ENCODE measurements at places on chromosomes 3 and 15.
A peak's percentile ranks its signal among the peaks of the same experiment; 100 is the strongest.

- no peak for DNase-seq
Measured at GRCh38 chr3:115217292-115217677, 70.2 kb upstream of the ZBTB20 start.

- peak; percentile 46 for DNase-seq
Measured at GRCh38 chr3:45690336-45691035, 1.3 kb downstream of the SACM1L start.

- peak; percentile 39 for DNase-seq
Measured at GRCh38 chr3:187855131-187855530, 109.9 kb upstream of the BCL6 start.

DNA sequence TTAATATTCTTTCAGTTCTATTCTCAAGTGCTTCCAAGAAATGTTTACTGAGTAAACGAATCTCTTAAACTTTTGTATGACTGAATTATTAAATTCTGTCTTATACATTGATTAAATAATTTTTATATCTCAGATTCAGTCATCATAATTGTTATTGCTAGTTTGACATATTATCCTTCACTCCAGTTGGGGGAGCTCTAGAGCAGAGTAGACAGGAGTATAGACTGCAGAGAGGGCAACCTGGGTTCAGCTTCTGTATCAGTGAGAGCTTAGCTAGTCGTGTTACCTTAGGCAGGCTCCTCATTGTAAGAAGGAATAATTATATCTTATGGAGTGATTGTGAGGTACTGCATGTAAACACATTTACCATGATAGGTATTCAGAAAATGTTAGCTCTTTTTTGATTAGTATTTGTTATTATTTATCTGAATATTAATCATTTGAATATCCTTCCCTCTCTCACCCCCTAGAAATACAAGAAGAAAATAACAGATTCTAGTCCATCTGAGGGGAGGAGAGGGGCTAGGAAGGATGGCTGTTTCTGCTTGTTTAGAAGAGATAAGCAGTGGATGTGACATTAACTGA, 31.0 kb upstream of the ZCWPW2 start:
- DNase-seq = peak; percentile 47

DNA sequence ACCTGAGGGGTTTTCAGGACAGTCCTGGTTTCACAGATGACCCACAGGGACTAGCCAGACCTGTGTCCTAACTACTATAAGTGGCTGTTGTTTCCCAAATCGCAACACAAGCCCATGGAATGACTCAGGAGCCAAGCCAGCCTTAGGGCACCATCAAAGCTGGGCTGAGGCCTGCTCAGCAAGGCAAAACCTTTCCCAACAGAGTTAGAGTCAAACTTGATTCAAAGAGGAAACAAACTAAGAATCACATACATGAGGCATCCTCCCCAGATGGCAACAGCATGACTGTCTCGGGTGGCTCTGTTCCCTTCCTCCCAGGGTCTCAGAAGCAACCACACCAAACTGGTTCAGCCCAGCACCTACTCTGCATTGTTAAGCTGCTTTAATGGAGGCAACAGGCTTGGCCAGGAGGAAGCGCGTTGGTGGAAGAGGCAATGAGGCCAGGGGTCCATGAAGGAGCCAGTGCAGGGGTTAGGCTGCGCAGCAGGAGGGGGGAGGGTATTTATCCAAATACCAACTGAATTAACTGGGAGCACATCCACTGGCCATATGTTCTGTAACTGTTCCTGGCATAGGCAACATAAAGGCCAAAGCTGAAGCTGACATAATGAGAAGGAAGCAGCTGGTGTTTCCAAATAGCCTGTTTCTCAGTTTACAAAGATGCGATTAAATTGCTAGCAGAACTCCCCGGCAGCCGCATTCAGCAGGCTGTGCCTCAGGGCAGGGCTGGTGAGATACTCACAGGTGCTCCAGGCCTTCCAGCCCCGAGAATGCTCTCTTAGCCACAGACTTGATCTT, 102.4 kb downstream of the LRIG1 start:
- DNase-seq = no peak

DNA sequence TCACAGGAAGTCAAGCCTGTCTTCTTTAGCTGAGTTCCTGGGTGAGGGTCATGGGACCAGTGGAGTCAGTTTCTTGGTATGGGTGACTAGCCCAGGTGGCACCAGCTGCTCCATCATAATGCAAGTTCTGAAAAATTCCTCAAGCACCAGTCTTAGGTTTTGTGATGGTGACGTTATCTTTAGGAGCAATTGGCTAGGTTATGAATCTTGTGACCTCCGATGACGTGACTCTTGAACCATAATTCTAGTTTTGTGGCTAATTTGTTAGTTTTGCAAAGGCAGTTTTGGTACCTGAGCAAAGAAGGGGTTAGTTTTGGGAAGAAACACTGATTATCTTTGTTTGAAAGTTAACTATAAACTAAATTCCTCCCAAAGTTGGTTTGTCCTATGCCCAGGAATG, 608.4 kb downstream of the VGLL3 start:
- DNase-seq = no peak

DNA sequence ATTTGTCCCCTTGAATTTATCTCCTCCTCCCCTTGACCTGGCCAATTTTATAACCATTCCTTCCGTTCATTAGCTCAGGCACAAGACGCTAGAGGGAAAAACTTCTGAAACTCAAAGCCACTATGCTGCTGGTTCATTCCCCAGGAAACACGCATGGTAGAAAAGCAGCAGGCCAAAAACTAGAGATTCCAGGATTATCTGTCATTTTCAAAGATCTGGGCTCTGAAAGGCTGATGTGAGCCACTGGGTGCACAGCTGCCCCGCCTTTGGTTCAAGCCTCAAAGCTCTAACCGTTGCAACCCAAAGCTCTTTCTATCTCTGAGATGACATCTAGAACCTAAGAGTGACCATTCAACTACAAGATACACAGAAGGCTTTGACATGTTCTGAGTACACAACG, 6.1 kb downstream of the ANP32A start:
- DNase-seq = no peak

- DNase-seq = peak; percentile 89
Measured at GRCh38 chr3:187706971-187707370, 4.6 kb upstream of the RTP2 start.

DNA sequence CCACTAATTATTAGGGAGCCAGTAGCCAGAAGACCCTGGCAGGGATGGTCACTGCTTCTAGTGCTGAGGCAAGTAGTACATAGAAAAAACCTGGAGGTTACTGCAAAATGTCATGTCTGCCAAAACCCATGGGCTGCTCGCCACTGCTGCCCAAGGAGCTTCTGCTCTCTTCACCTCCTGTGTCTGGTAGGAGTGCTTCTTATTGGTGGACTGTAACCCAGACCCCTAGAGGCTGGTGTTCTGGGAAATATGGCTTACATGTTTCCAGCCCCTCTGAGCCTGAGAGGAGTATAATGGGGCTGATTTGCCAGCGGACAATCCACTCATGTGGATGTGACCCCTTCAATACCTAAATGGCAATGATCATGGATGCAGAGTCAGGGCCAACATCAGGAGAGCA, 286.4 kb downstream of the EPHB1 start:
- DNase-seq = no peak

DNA sequence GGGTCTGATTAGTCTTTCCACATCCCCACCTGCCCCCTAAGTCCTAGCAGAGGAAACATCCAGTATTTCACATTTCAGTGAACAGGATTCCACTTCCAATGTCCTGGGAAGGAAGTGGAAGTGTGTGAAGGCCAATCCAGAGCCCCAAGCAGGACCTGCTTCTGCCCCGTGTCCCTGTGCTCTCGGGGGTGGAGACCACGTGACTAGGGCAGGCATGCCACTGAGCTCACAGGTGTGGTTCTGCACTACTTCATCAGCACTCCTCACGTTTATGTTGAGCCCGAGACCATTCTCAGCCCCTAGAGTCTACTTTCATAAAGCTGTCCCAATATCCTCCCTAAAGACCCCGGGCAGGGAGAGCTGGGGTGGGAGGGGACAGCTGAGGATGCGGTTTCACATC, 84.3 kb downstream of the RAB11A start:
- DNase-seq = no peak

- no peak for DNase-seq
Measured at GRCh38 chr3:42276141-42277132, 10.5 kb upstream of the CCK start.

DNA sequence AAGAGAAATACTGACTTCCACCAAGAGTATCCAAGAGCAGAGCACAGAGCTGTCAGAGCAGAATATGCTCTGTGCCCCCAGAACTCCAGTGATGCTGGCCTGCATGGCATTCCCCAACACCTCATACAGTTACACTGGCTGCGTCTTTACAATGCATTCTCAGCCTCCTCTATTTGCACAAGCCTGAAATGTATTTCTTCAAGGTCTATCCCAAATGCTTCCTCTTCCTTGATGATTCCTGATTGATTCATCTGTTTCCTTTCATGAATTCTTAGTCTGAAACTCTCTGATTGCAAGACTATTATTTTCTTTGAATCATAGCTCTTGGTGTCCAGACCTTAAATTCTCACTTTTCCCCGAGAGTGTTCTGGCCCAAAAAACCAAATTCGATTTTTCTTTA, 664.7 kb downstream of the MECOM start:
- DNase-seq = no peak

GRCh38 chr3:38229036-38229435, 36.6 kb upstream of the SLC22A13 start:
- DNase-seq = no peak

DNA sequence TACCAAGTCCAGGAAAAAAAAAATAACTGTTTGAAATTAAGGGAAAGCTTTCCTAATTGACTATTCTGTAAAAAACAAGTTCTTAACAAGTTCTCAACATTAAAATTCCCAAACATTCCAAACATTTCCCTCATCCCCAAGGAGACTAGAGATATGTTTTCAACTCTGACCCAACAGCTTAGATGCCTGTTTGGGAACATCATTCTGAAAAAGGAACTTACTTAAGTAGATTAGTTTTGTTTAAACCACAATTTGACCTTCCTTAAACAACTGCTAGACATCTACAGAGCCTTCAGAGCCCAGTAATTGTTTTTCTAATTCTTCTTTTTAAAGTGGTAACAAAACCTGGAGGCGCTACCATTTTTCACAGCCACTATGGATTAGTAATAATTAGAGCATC, 12.8 kb downstream of the UBR1 start:
- peak; percentile 2 for DNase-seq

DNA sequence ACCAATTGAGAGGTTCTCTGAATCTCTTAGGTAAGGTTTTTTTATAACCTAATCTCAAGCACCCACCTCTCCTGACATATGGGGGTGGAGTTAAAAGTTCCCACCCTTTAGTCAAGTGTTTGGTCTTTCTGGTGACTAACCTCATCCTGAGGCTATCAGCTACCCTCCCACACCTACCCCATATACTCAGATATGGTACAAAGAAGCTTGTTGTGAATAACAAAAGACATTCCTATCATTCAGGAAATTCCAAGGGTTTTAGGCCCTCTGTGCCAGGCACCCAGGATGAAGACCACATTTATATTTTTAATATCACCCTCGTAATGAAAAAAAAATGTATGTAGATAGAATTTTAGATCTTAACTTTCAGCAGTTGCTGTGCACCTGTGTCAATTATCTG, 9.0 kb downstream of the CHMP2B start:
- no peak for DNase-seq

DNA sequence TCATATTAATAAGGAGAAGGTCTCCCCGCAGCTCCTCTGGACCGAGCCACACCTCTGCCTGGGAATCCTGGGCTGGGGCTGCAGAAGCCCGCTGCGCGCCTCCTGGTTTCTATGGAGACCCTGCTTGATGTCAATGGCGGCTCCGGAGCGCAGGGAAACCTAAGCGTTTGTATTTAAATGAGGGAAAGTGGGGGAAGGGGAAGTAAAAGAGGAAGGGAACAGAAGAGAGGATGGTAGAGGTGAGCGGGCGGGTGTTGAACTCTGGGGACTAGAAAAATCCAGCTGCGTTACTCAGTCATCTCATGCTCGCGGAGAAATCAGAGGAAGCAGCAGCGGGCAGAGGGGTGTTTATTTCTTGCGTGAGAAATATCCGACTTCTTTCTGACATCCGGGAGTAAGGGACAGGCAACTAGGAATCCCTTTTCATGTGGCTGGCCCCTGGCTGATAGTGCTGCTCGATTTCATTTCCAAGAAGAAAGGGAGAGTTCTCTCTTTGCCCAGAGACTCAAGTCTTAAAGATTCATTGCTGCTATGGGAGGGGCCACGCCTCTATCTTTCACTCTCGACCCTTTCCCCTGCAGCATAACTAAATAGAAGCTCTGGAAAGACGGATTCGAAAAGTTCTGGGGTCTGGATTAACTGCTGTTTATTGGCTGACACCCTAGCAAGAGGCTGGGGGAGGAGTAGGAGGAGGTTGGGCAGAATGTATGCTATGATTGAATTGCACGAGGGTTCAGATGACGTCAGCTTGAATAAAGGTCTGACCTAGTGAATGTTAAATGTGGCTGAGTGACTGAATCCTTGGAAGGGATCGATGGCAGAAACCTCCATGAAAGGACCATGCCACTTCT, 110.5 kb upstream of the GAP43 start:
- peak; percentile 50 for DNase-seq
